ENCODE measurements at places on chromosomes 4 and X. TPM values are rescaled to one million over a fixed set of nuclear protein-coding genes. Genes with fewer than 3 reads are reported as not detected.
A peak's percentile ranks its signal among the peaks of the same experiment; 100 is the strongest.

Gene TMSB15C
- total RNA-seq = 5.7 TPM

- H3K4me3 ChIP-seq = no peak overlapping the region
- H3K36me3 ChIP-seq = no peaks in the 10 kb centered on the region
- H3K27me3 ChIP-seq = no peaks in the 10 kb centered on the region
- peaks cover under 1% of the 10 kb centered on the region for H3K4me1 ChIP-seq
- DNase-seq = no peak
Observed at GRCh38 chrX:11445540-11445939, 152.3 kb downstream of the AMELX start.

GRCh38 chr4:123163501-123163900 is 233.1 kb upstream of the SPRY1 start:
- H3K4me1 ChIP-seq = no peaks in the 10 kb centered on the region
- DNase-seq = no peak
- H3K27ac ChIP-seq = no peak overlapping the region
- H3K27me3 ChIP-seq = no peaks in the 10 kb centered on the region

Gene ZNF630
- 0.71 TPM for total RNA-seq

Gene GYPB
- total RNA-seq = not detected

DNA sequence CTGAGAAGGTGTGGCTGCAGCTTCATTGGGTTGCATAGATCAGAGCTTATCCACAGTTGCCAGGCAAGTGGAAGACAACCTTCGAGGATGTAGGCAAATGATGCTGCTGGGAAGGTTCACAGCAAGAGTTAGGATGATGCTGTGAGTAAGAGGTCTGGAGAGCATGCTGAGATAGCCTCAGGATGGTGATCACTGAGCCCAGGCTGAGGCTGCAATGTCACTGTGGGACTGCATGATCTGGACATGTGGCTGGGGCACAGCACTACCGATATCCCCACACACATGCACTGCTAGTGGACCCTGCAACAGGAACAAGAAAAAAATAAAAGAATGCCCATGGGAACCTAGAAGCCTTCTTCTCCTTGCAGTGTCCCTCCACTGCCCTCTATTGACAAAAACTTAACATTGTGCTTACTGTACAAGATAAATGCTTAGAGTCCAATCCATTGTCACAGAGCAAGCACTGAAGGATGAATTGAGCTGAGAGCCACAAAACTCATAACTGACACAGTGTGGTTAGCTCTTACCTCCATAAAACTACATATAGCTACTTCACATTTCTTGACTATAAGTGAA is 105.6 kb downstream of the CNKSR2 start:
- no peak overlapping the region for H3K4me3 ChIP-seq
- H3K27ac ChIP-seq = no peak overlapping the region
- no peaks in the 10 kb centered on the region for H3K27me3 ChIP-seq
- DNase-seq = peak; percentile 74

DNA sequence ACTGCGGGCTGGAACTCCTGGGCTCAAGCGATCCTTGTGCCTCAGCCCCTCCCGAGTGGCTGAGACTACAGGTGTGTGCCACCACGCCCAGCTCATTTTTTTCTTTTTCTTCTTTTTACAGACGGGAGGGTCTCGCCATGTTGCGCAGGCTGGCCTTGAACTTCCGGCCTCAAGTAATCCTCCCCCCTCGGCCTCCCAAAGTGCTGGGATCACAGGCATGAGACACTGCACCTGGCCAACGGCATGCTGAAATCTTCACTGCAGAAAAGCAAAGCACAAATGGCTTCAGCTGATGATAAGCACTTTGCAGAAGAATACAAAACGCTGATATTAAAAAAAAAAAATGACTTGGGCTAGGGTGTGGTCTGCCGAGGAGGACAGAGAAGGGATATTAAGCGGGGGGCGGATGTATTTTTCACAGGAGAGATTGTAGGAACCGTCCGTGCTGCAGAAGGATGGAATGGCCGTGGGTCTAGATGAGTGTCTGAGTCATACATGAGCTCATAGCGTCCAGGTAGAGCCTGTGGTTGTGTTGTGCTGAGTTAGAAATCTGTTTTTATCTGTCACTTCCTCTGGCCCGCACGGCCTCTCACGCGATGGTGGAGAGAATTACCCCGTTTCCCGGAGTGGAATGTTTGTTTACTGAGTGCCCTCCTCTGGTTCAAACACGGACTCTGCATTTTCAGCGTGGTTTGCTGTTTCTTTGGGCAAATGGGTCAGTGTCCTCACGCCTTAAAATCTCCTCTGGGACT is 8.5 kb upstream of the AKAP17A start:
- no peak overlapping the region for H3K27ac ChIP-seq
- no peaks in the 10 kb centered on the region for H3K4me1 ChIP-seq
- DNase-seq = peak; percentile 14
